Activated naive CD8-positive, alpha-beta T cell treated with anti-CD3 and anti-CD28 coated beads, Interleukin-2, amount 50 U/mL, for 24 hours (primary cell): ENCODE measurements at places on chromosomes 2 and 18.

GRCh38 chr2:162232671-162233070 lies 10.6 kb downstream of the FAP start:
- H3K27me3 ChIP-seq, result peaks cover 12% of the 10 kb centered on the region
- no peak overlapping the region for H3K27ac ChIP-seq
- H3K4me3 ChIP-seq, result no peak overlapping the region
- no peaks in the 10 kb centered on the region for H3K4me1 ChIP-seq
- no peaks in the 10 kb centered on the region for H3K36me3 ChIP-seq

- peaks cover 30% of the 10 kb centered on the region for H3K4me1 ChIP-seq
- H3K36me3 ChIP-seq, result no peaks in the 10 kb centered on the region
- H3K4me3 ChIP-seq, result no peak overlapping the region
- DNase-seq, result no peak
- no peak overlapping the region for H3K27ac ChIP-seq
These were observed 113.7 kb upstream of the SPRED2 start for GRCh38 chr2:65545837-65546805.

- H3K36me3 ChIP-seq, result no peaks in the 10 kb centered on the region
- H3K27ac ChIP-seq, result no peak overlapping the region
- no peaks in the 10 kb centered on the region for H3K27me3 ChIP-seq
- H3K4me1 ChIP-seq, result peaks cover 10% of the 10 kb centered on the region
- H3K4me3 ChIP-seq, result no peak overlapping the region
These were observed 145.2 kb downstream of the BCL11A start for GRCh38 chr2:60408207-60408606.

GRCh38 chr18:7870855-7871254 lies 303.7 kb downstream of the PTPRM start:
- DNase-seq, result no peak
- H3K27ac ChIP-seq, result no peak overlapping the region
- no peaks in the 10 kb centered on the region for H3K36me3 ChIP-seq
- peaks cover 2% of the 10 kb centered on the region for H3K27me3 ChIP-seq
- H3K4me3 ChIP-seq, result no peak overlapping the region

DNA sequence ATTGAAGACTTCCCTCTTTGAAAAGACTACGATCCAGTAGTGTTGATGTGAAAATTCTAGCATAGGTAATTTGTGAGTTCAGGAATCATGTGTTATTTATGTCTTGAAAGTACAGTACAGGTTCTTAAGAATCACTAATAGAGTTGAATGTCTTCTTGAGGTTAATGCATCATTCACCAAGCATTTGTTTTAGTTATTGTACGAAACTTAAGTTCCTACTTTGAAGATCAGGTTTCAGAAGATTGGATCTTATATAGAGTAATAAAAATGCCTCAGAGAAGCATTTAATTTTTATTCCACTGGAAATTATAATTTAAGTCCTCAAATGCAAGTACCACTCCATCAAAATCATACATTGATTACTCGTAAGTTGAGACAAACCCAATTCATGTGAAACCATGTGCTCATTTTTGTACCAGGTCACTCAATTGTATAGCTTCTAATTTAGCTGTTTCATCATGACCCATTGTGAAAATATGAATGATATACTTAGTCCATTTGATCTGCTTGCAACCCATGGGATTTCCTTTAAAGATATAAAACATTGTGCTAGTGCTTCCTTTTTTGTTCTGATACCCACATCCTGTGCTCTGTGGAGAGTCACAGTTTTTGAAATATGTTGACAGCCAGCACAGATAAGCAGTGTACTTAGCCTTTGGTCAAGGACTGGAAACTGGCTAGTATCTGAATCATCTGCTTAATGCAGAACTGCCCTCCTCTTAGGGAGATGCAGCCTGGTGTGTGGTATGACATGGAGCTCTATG lies 22.5 kb upstream of the RAB27B start:
- no peak overlapping the region for H3K4me3 ChIP-seq
- no peak for DNase-seq
- no peaks in the 10 kb centered on the region for H3K36me3 ChIP-seq
- H3K27ac ChIP-seq, result no peak overlapping the region
- peaks cover 2% of the 10 kb centered on the region for H3K27me3 ChIP-seq
- H3K4me1 ChIP-seq, result peaks cover 7% of the 10 kb centered on the region

DNA sequence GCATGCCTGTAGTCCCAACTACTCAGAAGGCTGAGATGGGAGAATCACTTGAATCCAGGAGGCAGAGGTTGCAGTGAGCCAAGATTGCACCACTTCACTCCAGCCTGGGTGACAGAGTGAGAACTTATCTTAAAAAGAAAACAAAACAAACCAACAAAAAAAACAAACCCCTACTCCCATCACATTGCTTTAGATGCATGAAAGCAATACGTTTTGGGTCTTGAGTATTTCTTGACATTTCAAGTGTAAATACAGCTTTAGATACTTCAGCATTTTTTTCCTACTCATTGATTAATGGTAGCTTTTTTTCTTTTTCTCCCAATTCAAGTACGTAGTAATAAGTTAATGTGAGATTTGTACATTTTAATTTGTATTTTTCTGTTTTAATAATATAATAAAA lies 20.3 kb downstream of the RASGRP3 start:
- H3K4me1 ChIP-seq, result peaks cover 57% of the 10 kb centered on the region
- H3K36me3 ChIP-seq, result no peaks in the 10 kb centered on the region
- H3K27ac ChIP-seq, result no peak overlapping the region
- peaks cover 11% of the 10 kb centered on the region for H3K27me3 ChIP-seq

DNA sequence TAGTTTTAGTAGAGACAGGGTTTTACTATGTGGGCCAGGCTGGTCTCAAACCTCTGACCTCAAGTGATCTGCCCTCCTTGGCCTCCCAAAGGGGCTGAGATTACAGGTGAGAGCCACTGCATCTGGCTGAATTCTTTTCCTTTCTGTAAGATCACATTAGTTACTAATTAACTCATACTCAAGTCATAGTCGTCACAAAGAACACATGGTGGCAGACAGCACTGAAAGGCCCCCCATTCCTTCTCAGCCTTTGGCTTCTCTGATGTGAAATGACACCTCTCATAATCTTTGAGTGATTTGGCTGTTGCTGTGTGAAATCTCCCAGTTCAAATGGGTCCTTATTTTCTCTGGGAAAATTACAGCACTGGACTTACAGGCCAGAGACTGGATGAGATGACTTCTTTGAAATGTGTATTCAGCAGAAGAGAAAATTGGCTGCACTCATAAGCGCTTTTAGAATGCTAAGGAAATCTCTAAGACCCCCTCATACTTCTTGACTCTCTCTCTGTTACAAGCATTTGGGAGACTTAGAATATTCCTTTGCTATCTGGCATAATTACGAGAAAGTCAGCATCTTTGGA lies 764.8 kb downstream of the RNF144A start:
- H3K27me3 ChIP-seq, result no peaks in the 10 kb centered on the region
- no peak overlapping the region for H3K27ac ChIP-seq
- H3K4me3 ChIP-seq, result no peak overlapping the region
- H3K4me1 ChIP-seq, result peaks cover 13% of the 10 kb centered on the region
- no peaks in the 10 kb centered on the region for H3K36me3 ChIP-seq

GRCh38 chr2:79200762-79201161 lies 41.2 kb upstream of the REG3A start:
- no peaks in the 10 kb centered on the region for H3K4me1 ChIP-seq
- DNase-seq, result no peak
- H3K36me3 ChIP-seq, result no peaks in the 10 kb centered on the region

- no peak overlapping the region for H3K27ac ChIP-seq
- H3K36me3 ChIP-seq, result no peaks in the 10 kb centered on the region
- no peaks in the 10 kb centered on the region for H3K27me3 ChIP-seq
- H3K4me3 ChIP-seq, result no peak overlapping the region
- H3K4me1 ChIP-seq, result no peaks in the 10 kb centered on the region
- DNase-seq, result no peak
These were observed 711.4 kb upstream of the ACVR2A start for GRCh38 chr2:147133286-147133908.

DNA sequence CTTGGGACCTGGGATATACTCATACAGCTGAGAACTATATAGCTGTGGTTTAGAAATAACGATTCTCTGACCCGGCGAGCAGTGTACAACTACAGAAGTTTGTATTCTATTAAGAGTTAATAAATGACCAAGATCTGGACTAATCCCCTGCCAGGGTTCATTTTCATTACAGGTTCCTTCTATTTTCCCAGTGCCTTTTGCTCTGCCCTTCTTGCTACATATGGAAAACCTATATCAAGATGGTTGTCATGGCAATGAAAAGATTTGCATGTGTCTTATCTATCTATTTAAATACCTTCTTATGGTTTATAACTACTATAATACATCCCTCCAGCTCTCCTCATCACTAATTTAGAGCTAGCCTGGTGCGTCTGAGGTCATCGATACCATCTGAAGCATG lies 965.2 kb downstream of the BCL11A start:
- no peaks in the 10 kb centered on the region for H3K36me3 ChIP-seq
- DNase-seq, result no peak
- H3K27me3 ChIP-seq, result no peaks in the 10 kb centered on the region
- no peak overlapping the region for H3K4me3 ChIP-seq
- H3K27ac ChIP-seq, result no peak overlapping the region

- no peak for DNase-seq
- H3K36me3 ChIP-seq, result no peaks in the 10 kb centered on the region
- H3K27me3 ChIP-seq, result no peaks in the 10 kb centered on the region
These were observed 158.4 kb upstream of the CDH7 start for GRCh38 chr18:65592435-65592834.

GRCh38 chr2:226427538-226428307 lies 371.9 kb downstream of the IRS1 start:
- H3K27me3 ChIP-seq, result peaks cover 32% of the 10 kb centered on the region
- no peak for DNase-seq
- no peak overlapping the region for H3K27ac ChIP-seq
- H3K4me3 ChIP-seq, result no peak overlapping the region
- peaks cover 17% of the 10 kb centered on the region for H3K4me1 ChIP-seq

DNA sequence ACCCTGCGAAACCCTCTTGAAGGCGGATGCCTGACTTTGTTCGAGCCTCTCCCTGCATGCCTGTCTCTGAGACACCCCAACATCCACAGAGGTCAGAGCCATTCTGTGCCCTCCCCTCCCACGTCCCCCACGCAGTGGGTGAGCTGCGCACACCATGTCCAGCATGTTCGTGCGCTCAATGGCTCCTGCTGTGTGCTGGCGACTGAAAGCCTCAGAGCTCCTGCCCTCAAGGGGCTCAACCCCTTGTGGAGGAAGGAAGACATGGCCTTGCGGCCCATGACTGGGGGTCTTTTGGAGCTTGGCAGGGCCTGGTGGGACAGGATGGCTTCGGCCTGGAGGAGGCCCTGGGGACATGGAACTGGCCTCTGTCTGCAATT lies 45.7 kb downstream of the ANKMY1 start:
- DNase-seq, result no peak
- peaks cover 15% of the 10 kb centered on the region for H3K4me1 ChIP-seq
- H3K4me3 ChIP-seq, result no peak overlapping the region

DNA sequence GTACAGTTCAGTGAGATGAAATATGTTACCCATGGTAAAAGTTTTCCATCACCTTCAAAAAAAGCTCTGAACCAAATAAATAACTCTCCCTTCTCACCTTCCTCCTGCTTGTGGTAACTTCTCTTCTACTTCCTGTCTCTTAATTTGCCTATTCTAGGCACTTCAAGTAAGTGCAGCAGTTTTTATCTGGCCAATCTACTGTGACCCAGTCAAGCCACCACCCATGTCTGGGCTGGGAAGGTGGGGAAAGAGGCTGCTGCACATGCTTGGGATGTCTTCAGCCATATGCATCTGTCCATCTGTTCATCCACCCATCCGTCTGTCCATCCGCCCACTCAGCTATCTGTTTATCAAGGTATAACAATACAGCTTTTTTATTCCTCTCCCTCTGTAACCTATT lies 31.6 kb downstream of the ZNF532 start:
- peak overlapping the region; percentile 52 for H3K27ac ChIP-seq
- peaks cover 8% of the 10 kb centered on the region for H3K27me3 ChIP-seq
- H3K4me1 ChIP-seq, result peaks cover 27% of the 10 kb centered on the region
- no peaks in the 10 kb centered on the region for H3K36me3 ChIP-seq
- no peak for DNase-seq

DNA sequence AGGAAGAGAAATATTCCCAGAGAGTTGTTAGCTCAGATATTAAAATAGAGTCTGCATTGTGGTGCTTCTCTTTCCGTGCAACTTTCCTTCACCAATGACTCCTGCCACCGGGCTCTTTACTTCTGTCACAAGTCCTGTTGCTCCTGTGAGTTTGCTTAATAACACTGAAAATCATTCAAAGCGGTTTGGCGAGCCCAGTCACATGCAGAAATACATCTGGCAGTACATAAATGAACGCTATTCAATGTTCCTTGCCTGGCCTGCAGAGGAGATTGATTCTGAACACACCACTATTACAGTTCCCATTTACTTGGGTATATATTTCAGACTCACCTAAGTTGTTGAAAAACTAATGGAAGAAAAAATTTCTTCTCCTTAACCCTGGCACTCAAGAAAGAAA lies 276.6 kb downstream of the ZNF521 start:
- no peak overlapping the region for H3K27ac ChIP-seq
- H3K27me3 ChIP-seq, result peaks cover 2% of the 10 kb centered on the region
- no peak for DNase-seq
- H3K4me3 ChIP-seq, result no peak overlapping the region
- H3K36me3 ChIP-seq, result no peaks in the 10 kb centered on the region

DNA sequence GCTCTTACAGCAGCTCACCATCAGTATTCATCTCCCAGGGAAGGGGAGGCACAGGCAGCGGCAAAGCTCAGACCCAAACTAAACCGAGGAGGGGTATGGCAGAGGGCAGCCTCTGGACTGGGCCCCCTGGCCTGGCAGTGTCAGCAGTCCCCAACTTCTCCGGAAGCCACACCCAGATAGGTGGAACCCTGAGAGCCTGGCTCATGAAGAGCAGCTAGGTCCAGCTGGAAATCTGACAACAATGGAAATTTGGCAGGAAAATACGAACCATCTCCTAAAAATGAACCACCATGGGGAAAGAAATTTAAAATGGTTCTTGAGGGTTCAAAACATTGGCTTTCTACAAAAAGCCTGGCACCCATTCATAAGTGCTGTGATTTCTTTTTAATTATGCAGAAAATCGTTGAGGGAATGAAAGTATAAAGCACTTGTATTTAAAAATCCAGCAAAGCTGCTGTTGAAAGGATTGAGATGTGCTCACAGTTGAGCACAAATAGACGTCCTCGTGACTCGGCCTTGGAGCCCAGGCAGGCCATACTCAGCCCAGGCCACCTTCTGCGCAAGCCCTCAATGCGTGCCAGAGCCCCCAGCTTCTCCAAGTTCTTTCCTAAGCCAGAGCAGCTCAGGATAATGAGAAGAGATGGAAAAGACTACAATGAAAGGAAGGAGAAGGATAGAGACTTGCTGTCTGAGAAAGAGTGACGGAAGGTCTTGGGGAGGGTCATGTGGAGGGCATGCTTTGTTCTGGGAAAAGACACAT lies 93.0 kb downstream of the COL6A3 start:
- H3K4me3 ChIP-seq, result no peak overlapping the region
- no peaks in the 10 kb centered on the region for H3K4me1 ChIP-seq
- peaks cover 7% of the 10 kb centered on the region for H3K27me3 ChIP-seq
- H3K36me3 ChIP-seq, result no peaks in the 10 kb centered on the region
- no peak overlapping the region for H3K27ac ChIP-seq

DNA sequence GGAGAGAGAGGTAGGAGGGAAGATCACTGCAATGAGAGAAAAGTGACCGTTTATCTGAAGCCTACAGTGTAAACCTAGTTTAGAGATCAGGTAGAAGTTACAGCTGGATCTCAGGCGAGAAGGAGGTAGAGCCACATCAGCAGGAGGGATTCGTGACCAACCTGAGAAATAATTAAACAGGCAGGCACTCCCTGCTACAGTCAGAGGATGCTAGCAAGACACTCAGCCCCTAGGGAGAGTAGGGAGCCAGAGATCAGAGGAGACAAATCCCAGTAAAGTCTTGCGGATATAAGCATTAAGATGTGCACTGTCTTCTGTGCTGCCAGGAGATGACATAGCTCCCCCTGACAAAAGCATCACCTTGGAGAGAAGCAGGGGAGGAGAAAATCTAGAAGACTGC lies 629.1 kb upstream of the SLC39A10 start:
- no peaks in the 10 kb centered on the region for H3K36me3 ChIP-seq
- DNase-seq, result no peak
- no peak overlapping the region for H3K27ac ChIP-seq
- no peaks in the 10 kb centered on the region for H3K27me3 ChIP-seq
- no peaks in the 10 kb centered on the region for H3K4me1 ChIP-seq
